ENCODE measurements at places on chromosomes 2 and 18. TPM values are rescaled to one million over a fixed set of nuclear protein-coding genes. Genes with fewer than 3 reads are reported as not detected.
A peak's percentile ranks its signal among the peaks of the same experiment; 100 is the strongest.

- no peaks in the 10 kb centered on the region for H3K36me3 ChIP-seq
- peaks cover 18% of the 10 kb centered on the region for H3K4me1 ChIP-seq
- no peaks in the 10 kb centered on the region for H3K27me3 ChIP-seq
Measured at GRCh38 chr2:237260686-237261085, 153.3 kb downstream of the COL6A3 start.

DNA sequence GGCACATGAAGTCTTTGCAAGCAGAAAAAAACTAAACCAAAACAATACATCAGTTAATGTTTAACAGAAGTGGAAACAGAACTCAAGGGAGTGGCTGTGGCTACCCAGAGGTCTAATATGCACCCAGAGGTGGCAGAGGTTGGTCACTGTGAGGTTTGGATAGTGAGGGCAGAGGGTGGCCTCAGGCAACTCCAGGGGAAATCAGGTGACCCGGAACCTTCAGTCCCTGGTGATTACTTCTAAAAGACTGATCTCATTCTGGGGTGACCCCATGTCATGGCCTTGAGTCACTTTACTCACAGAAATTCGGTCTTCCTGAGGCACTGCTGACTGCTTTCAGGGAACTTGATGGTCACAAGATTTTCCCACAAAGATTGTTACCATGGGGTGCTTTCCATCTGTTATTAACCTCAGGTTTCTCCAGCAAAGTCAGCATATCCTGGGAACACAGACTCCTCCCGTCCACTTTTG, 99.4 kb downstream of the TMEM17 start:
- peak; percentile 47 for DNase-seq
- no peaks in the 10 kb centered on the region for H3K27me3 ChIP-seq
- no peak overlapping the region for H3K4me3 ChIP-seq
- H3K4me1 ChIP-seq, result peaks cover 35% of the 10 kb centered on the region

GRCh38 chr2:136059036-136059472, 58.9 kb downstream of the CXCR4 start:
- H3K4me1 ChIP-seq, result no peaks in the 10 kb centered on the region
- no peak overlapping the region for H3K4me3 ChIP-seq
- H3K27me3 ChIP-seq, result no peaks in the 10 kb centered on the region
- no peak for DNase-seq

DNA sequence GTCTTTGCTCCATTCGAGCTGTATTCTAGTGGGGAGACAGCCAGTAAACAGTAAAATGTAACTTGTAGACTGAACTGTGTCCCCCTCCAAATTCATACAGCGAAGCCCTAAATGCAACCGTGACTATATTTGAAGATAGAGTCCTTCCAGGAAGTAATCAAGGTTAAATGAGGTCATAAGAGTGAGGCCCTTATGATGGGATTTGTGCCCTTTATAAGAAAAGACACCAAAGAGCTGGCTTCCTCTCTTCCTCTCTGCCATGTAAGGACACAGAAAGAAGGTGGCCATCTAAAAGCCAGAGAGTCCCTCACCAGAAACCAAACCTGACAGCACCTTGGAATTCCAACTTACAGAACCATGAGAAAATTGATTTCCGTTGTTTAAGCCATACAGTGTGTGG, 31.4 kb downstream of the GPR75 start:
- no peaks in the 10 kb centered on the region for H3K36me3 ChIP-seq
- DNase-seq, result no peak
- no peak overlapping the region for H3K27ac ChIP-seq
- no peak overlapping the region for H3K4me3 ChIP-seq
- no peaks in the 10 kb centered on the region for H3K27me3 ChIP-seq
- H3K4me1 ChIP-seq, result no peaks in the 10 kb centered on the region

ACOXL gene
- not detected for total RNA-seq

GRCh38 chr2:136171223-136171622, 53.3 kb upstream of the CXCR4 start:
- no peak for DNase-seq
- no peak overlapping the region for H3K27ac ChIP-seq
- no peaks in the 10 kb centered on the region for H3K36me3 ChIP-seq
- H3K4me1 ChIP-seq, result no peaks in the 10 kb centered on the region

GRCh38 chr2:44649381-44649780, 287.6 kb downstream of the CAMKMT start:
- H3K4me1 ChIP-seq, result no peaks in the 10 kb centered on the region
- no peaks in the 10 kb centered on the region for H3K36me3 ChIP-seq
- no peak overlapping the region for H3K27ac ChIP-seq
- DNase-seq, result no peak

GRCh38 chr2:20288642-20289340, 61.9 kb downstream of the PUM2 start:
- H3K27me3 ChIP-seq, result no peaks in the 10 kb centered on the region
- H3K27ac ChIP-seq, result no peak overlapping the region
- H3K36me3 ChIP-seq, result peaks cover 75% of the 10 kb centered on the region
- H3K4me3 ChIP-seq, result no peak overlapping the region
- H3K4me1 ChIP-seq, result peaks cover 29% of the 10 kb centered on the region
- DNase-seq, result no peak

- no peaks in the 10 kb centered on the region for H3K4me1 ChIP-seq
- no peaks in the 10 kb centered on the region for H3K27me3 ChIP-seq
- H3K4me3 ChIP-seq, result no peak overlapping the region
- H3K27ac ChIP-seq, result no peak overlapping the region
- H3K36me3 ChIP-seq, result no peaks in the 10 kb centered on the region
Measured at GRCh38 chr2:24852431-24853020, 59.3 kb downstream of the CENPO start.

ZNF2 gene
- not detected for total RNA-seq

GRCh38 chr18:39491408-39491807, 1925.8 kb upstream of the CELF4 start:
- no peak overlapping the region for H3K4me3 ChIP-seq
- no peak for DNase-seq
- H3K36me3 ChIP-seq, result no peaks in the 10 kb centered on the region
- no peak overlapping the region for H3K27ac ChIP-seq
- no peaks in the 10 kb centered on the region for H3K27me3 ChIP-seq

AKAIN1 gene
- not detected for total RNA-seq

CRYGB gene
- not detected for total RNA-seq

- H3K4me3 ChIP-seq, result no peak overlapping the region
- DNase-seq, result no peak
- no peaks in the 10 kb centered on the region for H3K27me3 ChIP-seq
- peak overlapping the region; percentile 32 for H3K27ac ChIP-seq
- peaks cover 44% of the 10 kb centered on the region for H3K4me1 ChIP-seq
- H3K36me3 ChIP-seq, result no peaks in the 10 kb centered on the region
Measured at GRCh38 chr2:65350651-65351056, 81.7 kb downstream of the SPRED2 start.

GRCh38 chr2:65727381-65727780, 295.0 kb upstream of the SPRED2 start:
- H3K36me3 ChIP-seq, result no peaks in the 10 kb centered on the region
- DNase-seq, result no peak
- H3K4me1 ChIP-seq, result no peaks in the 10 kb centered on the region

GRCh38 chr2:63631501-63631900, 42.7 kb downstream of the MDH1 start:
- H3K36me3 ChIP-seq, result no peaks in the 10 kb centered on the region
- DNase-seq, result no peak
- no peak overlapping the region for H3K4me3 ChIP-seq
- no peak overlapping the region for H3K27ac ChIP-seq

ERBB4 gene
- not detected for total RNA-seq

All from stomach (tissue), 19 donors.